Adipocyte (in vitro differentiated cells): ENCODE measurements at places on chromosomes 11 and 22.

- DNase-seq, result no peak
Measured at GRCh38 chr11:31421820-31422219, 52.2 kb downstream of the DNAJC24 start.

- DNase-seq, result no peak
Measured at GRCh38 chr11:1206391-1207271, 16.2 kb upstream of the MUC5B start.

DNA sequence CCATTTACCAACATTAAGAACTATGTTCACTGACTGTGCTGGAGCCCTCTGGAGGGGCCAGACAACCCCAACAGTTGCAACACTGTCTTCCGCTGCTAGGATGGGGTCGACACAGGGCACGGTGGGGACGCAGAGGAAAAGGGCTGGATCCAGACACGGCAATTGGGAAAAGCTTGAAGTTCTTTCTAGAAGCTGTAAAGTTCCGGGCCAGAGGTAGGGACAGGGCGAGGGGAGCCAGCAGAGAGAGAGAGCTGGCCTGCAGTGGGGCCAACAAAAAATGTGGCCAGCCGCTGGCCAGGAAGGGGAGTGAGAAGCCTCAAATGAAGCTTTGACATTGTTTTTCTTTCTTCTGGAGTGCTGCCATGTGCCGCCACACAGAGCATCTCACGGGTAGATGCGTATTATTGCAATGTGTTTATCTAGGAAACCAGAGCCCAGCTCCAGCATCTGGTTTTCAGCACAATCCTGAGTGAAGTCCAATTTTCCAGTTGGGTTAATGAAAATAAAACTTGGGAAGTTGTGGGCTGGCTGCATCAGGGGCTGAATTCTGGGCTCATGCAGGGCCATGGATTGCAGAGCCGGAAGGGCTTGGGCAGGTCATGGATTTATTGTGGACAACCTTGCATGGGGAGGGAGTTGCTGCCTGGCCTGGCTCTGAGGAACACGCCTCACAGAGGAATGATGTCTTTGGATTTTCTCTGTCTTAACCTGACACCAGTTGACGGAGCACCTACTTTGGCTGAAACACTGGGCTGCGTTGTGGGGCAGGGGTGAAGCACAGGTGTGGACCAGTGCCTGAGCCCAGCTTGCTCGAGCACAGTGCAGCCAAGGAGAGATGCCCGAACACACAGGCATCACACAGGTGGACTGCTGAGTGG, 67.6 kb upstream of the AMPD3 start:
- peak; percentile 93 for DNase-seq

DNA sequence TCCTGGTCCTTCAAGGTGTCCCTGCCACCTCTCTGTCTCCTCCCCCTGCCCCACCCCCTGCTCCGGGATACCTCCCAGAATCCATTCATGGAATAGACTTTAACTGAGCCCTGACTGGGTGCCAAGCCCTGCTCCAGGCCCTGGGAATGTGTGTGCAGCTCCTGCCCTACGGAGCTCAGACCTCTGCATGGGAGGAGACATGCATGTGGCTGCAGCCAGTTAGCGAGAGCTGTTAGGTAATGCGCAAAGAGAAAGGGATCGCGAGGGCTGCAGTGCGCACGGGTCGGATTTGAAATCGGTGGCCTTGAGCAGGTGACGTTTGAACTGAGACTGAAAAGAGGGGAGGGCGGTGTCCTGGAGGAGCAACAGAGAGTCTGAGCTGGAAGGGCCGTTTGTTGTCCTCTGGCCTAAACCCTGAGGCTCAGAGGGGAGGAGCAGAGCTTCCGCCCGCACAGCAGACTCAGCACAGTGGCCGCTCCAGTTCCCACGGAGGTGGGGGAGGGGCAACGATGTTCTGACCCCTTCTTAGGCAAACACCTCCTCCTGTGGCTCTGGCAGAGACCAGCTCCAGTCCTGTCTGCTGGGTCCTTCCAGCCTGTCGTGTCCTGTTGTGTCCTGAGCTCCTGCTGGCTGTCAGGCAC, 19.8 kb upstream of the LRRC10B start:
- DNase-seq, result peak; percentile 36

DNA sequence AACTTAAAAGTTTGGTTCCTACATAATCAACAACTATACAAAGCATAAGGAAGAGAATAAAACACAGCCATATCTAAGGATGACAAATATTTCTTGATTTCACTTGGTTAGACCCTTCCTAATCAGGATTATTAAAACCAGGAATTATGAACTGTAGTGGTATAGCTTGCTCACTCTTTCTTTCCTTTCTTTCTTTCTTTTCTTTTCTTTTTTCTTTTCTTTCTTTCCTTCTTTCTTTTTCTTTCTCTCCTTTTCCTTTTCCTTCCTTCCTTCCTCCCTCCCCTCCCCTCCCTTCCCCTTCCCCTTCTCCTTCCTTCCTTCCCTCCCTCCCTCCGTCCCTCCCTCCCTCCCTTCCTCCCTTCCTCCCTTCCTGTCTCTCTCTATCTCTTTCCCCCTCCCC, 78.0 kb downstream of the HORMAD2 start:
- no peak for DNase-seq

DNA sequence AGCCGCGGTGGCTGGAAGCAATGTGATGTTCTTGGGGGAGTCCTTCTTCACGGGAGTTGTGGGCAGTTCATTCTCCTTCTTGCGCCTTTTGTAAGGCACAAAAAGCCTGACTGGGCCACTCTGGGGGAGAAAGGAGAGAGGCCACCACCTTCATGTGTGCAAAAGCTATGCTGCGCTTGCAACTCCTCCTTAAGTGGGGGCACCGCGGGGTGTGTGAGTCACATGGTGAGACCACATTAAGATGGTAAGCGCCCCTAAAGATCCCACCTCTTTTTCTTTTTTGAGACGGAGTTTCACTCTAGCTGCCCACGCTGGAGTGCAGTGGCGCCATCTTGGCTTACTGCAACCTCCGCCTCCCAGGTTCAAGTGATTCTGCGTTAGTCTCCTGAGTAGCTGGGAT, 14.1 kb downstream of the DEAF1 start:
- DNase-seq, result no peak

DNA sequence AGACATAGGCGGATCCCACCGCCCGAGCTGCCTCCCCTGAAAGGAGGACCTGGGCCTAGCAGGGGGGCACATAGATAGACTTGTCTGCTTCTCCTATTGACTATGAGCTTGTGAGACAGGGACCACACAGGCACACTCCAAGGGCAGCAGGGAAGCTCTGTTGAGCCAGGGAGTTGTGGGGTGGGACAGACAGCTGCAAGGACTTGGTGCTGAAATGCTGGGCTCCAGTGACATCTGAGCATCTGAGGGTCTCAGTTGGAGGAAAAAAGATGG, 53.4 kb upstream of the ANO1 start:
- DNase-seq, result no peak

DNA sequence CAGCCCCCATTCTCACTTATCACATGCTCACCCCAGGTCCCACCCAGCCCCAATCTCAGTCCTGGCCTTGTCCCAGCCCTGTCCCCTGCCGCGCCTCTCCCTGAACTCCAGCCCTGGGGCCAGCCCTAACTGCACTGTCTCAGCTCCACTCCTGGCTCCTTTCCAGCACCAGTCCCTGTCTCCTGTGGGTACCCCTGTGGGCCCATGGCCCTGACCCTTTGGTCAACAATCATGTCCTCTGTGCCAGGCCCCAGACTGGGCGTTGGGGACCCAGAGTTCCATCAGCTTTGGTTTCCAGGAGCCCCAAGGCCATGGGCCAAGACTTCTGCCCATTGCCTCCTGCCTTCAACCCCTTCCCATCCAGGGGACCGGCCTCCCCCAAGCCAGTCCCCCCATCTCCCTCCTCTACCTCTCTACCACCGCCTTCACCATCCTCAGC, 757 bp downstream of the SPI1 start:
- DNase-seq, result no peak

DNA sequence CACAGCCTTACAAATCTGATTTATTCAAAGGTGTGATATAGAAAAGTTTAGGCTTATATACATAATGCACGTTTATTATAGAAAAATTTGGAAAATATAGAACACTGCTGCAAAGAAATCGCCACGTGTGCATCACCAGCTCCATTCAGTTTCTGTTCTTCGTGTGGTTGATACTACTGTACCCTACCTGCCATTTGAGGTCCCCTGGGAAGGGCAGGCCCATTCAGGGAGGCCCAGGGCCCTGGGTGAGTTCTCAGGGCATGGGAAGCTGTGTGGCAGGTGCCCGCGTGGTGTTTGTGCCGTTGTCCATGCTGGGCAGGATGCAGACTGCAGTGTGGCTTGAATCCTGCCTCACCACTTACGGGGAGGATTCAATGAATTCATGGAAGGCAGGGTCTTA, 60.8 kb downstream of the TBC1D22A start:
- DNase-seq, result no peak

DNA sequence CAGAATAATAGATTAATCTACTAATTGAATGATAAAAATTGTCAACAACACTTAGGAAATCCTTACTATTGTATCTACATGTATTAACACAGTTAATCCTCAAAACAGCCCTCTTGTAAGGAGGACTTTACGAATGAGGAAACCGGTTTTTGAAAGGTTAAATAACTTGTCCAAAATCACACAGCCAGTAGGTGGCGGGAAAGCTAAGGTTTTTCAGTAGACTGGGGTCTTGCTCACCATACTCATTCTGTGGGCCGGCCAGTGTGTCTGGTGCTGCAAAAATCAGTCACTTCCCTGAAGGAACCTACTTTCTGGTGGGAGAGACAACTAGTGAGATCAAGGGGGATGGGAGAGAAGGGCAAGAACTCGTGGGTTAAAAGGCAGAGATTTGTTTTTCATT, 3.8 kb downstream of the DCPS start:
- DNase-seq, result peak; percentile 85

DNA sequence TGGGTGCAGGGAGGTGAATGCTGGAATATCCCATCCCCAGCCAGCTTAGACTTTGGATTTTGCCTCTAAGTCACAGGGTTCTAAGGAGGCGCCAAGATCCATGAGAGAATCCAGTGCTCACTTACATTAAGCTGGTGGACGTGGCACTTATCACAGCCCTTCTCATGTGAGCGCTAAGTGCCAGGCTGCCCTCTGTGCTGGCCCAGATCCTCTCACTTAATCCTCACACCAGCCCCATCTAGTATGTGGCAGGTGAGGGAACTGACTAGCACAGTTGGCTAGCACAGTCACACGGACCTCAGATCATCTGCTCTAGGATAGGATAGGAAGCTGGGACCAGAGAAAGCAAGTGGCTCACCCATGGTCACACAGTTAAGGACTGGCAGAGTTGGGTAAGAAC, 3.6 kb downstream of the HMOX1 start:
- no peak for DNase-seq

DNA sequence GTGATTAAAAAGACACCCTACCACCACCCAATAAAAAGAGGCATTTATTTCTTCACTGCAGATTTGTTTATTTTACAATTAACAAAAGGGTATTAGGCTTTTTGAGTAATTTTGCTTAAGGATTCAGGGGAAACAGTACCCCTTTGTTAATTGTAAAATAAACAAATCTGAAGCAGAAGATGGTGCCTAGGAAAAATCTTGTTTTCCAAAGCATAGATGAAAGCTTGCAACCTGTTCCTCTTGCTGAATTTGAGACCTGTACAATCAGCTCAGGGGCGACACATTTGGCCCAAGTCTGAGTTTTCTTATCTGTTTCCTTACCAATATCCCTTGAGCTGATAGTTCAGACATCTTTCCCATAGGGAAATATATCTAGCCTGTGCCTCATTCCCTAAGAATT, 171.9 kb downstream of the GRIA4 start:
- no peak for DNase-seq

DNA sequence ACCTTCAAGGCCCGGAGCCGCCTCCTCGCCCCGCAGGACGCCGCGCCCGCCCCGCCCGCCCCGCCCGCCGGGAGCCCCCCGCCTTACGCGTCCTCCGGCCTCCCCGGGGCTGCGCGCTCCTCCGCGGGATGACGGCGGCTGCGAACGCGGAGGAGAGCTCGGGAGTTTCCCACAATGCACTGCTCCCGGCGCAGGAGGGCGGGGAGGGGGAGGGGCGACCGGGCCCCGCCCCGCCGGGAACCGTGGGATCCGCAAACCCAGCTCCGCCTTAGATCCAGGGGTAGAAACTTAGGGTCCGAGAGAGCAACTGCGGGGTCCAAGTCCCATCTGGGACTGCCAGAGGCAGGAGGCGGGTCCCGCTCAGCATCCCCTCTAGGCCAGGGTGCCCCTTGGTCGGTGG, at the start of gene CEND1:
CEND1 (minus strand) TSS at position 148 of the 400 bp plus-strand sequence. CDS start 1,514 bp downstream, outside the sequence.
- DNase-seq, result peak; percentile 73

DNA sequence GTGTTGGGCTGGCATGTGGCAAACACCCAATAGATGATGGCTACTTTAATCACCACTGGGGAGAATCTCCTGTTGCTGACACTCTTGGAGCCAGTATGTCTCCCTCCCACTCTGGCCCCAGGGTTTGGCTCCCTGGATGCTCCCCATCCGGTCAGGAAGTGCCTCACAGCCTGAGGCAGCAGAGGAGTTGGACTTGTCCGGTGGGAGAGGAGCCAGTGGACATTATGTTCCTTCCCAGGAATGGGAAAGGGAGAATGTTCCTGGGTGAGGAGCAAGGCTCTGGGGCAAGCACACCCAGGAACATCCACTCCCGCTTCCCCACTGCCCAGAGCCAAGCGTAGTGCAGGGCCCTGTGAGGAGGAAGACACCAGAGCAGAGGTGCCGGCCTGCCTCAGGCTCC, 84.6 kb upstream of the NAV2 start:
- peak; percentile 71 for DNase-seq

GRCh38 chr22:30947816-30948454, 20.6 kb downstream of the MORC2 start:
- peak; percentile 80 for DNase-seq
